Renal cortex interstitium (tissue), 15 donors: ENCODE measurements at places on chromosomes 1 and 21. TPM values are rescaled to one million over a fixed set of nuclear protein-coding genes. Genes with fewer than 3 reads are reported as not detected.

DNA sequence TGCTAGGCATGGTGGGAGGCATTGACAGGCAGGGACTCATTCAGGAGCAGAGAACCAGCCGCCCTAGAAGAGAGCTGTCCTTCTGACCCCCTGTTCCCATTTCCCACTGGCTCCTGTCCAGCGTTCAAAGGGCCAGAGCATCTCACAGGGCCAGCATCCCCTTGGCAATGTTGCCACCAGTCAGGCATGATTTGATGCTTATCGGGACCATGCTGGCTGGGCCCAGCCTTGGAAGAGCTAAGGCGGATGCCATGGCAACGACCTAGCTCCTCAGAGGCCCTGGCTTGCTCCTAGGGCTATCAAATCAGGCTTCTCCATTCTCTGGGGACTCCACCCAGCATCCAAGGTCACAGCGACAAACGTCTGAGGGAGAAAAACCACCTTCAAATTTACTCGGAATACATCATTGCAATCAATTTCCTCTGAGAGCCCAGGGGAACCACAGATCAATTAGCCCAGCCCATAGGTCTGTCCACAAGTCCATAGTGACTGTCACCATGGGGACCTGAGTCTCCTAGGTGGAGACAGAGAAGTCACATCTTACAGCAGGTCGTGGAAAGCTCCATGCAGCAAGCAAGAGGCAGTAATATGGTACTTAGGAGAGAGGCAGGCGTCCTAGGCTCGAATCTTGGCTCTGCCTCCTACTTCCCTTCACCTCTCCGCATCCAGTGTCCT lies 14.1 kb upstream of the VWA5B1 start:
- no peak for DNase-seq

DNA sequence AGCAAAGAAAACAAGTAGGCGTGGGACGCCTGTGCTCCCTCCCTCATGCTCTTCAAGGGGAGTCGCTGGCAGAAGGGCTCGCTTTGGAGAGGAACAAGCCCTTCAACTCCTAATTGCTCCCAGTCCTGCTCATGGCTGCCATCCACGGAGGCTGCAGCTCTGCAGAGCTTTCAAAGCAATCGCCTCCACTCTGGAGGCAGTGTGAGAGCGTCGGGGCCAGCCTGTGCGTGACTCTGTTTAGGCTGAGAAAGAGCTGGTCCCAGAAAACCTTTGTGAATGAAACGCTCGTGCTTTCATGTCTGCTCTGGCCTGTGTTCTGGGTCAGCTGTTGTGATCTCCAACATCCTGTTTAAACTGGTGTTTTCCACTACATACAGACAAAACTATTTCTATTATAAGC lies 23.9 kb upstream of the RUNX1 start:
- no peak for DNase-seq

- peak; percentile 3 for DNase-seq
Observed at GRCh38 chr1:45685308-45686014, 872 bp downstream of the GPBP1L1 start.

DNA sequence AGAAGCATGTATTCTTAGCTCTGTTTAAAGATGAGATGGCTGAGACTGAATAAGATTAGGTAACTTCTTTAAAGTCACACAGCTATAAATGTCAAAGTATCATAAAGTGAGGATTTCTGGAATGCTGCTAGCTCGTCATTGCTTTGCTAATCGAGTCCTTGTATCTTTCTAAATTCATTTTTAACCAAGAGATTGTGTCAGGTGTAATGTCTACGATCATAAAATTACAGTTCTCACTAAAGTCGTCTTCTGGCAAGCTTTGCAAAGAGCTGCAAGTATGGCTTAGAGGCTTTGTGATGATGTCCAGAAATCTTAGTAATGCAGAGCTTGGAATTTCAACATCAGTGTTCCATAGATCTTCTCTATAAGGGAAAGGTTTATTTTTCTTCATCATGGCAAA lies 569.8 kb downstream of the LMO4 start:
- no peak for DNase-seq

Gene MATN1
- polyA plus RNA-seq, result 0.57 TPM

Gene GPR157
- polyA plus RNA-seq, result 1.5 TPM

Gene C1orf21
- polyA plus RNA-seq, result 37.8 TPM
